Iris pigment epithelial cell (primary cell): ENCODE measurements at places on chromosomes 2 and 18.
A peak's percentile ranks its signal among the peaks of the same experiment; 100 is the strongest.

DNA sequence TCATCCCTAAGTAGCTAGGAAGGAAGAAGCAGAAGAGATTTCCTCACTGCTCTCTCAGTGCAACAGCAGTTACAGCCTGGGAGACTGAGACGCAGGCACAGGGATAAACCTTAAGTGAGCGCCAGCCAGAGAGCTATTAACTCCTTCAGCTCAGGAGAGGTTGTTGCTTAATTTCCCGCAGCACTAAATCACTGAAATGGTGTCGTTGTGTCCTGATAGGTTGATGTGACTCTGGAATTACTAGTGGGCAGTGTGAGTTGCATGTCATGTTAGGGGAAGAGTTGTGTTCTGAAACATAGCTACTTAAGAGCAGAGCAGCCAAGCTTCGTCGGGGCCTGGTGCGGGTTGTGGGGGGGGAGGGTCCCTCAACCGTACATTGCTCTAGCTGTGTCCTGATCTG lies 225.8 kb downstream of the NAPG start:
- DNase-seq, result no peak

DNA sequence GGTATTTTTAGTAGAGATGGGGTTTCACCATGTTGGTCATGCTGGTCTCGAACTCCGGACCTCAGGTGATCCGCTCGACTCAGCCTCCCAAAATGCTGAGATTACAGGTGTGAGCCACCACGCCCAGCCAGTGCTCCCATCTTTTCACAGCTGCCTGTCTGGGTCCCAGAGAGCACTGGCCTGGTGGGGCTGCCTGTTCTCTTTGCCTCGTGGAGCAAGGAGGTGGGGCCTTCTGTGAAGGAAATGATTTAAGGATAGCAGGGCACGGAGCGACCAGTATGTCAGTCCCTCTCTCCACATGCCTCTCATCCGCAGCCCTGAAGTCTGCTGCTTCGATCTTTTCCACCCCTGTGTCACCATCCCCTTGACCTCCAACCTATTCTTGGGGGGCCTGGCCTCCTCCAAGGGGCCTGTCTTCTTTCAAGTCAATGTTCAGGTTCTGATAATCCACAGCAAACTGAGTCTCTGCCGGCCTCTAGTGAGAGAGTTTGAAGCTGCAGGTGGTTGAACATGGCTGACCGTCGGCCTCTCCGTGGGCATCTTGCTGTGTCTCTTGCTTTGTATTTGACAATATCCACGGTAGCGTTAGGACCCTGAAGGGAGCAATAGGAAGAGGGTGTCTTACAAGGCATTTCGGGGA lies 28.2 kb upstream of the GIGYF2 start:
- peak; percentile 34 for DNase-seq

DNA sequence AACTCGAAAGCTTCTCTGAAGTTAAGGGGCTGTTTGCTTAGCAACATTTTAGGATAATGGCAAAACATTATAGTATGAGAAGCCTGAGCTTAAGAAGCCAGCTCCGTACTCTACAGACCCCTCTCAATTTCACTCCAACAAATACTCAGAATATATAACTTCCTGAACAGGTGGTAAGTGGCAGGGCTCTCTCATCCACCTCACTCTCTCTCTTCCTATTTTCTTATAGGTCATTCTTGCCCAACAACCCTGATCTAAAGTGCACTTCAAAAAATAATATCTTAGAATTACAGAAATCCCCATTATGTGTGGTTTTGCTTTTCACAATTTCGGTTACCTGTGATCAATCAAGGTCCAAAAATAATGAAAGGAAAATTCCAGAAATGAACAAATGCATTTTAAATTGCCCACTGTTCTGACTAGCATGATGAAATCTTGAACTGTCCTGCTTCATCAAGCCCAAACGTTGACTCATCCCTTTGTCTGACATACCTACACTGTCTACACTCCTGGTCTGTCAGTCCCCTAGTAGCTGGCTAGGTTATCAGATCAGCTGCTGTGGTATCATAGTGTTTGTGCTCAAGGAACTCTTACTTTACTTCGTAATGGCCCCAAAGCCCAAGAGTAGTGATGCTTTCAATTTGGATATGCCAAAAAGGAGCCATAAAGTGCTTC lies 122.8 kb upstream of the COL5A2 start:
- peak; percentile 71 for DNase-seq

DNA sequence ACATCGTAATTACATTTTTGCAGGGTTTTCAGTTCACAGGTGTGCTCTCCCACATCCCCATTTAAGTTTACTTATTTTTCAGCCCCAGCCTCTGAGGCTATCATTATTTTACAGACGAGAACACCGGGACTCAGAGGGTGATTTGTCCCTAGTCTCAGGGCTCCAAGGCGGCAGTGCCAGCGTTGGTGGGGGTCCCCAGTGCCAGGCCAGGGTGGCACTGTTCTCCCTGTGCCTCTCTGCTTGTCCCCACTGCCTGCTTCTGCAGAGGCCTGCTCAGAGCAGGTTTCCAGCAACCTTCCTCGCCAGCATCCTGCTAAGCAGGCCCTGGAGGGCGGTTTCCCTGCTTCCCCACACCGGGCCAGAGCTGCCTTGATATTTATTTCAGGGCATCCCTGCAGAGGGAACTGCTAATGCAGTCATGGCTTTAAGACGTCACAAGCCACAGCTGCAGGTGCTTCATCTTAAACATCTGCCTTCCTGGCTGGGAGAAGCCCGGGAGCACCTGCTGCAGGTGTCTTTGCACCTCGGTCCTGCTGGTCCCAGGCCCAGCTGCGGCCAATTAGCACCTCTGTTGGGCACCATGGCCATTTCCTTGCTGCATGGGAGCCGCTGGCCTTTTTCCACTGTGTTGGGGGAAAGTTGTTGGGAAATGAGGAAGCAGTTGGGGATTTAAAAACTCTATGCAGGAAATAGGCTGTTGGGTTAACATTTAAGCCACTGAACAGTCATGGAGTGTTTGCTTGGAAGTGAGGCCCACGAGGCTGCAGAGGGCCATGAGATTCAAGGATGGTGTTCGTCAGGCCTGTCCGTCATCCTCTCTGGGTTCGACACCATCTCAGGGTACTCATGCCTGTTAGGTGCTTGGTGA lies 22.8 kb downstream of the HPCAL1 start:
- no peak for DNase-seq

- DNase-seq, result no peak
Measured at GRCh38 chr2:186327251-186327868, 158.7 kb upstream of the ZC3H15 start.

- peak; percentile 7 for DNase-seq
Measured at GRCh38 chr18:50704357-50704940, 115.4 kb downstream of the MRO start.

DNA sequence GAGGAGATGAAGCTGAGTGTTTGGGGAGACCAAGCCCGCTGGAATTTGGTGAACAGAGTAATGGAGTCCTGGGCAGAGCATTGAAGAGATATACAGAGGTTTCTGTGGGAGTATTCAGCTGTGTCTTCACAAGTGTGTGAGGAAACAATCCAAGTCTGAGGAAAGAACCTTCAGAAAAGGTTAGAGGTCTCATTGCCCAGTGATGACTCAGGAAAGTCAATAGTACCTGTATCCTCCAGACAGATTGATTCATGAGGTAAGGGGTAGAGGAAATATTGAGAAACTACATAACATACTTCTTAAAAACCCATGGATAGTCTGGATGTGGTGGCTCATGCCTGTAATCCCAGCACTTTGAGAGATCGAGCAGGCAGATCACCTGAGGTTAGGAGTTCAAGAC lies 392.3 kb downstream of the GALNT13 start:
- no peak for DNase-seq
